ENCODE measurements at places on chromosomes 12 and 14.

GRCh38 chr12:65182012-65182739 lies 12.8 kb downstream of the LEMD3 start:
- DNase-seq, result no peak

- DNase-seq, result no peak
Measured at GRCh38 chr14:63046339-63047268, 1.3 kb upstream of the KCNH5 start.

DNA sequence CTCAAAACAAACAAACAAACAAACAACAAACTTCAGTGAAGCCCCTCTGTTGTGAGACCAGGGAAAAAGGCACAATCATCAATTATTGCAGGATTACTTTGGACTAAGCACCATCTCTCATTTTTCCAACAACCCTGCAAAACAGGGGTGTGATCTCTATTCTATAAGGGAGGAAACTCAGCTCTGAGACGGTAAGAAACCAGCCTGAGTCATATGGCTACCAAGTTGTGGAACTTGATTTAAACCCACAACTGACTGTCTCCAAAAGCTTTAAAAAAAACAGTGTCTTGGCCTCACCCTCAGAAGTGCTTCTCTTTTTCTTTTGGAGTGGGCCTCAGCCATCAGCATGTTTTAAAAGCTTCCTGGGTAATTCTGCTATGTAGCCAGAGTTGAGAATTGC lies 49.8 kb downstream of the RIN3 start:
- DNase-seq, result no peak

DNA sequence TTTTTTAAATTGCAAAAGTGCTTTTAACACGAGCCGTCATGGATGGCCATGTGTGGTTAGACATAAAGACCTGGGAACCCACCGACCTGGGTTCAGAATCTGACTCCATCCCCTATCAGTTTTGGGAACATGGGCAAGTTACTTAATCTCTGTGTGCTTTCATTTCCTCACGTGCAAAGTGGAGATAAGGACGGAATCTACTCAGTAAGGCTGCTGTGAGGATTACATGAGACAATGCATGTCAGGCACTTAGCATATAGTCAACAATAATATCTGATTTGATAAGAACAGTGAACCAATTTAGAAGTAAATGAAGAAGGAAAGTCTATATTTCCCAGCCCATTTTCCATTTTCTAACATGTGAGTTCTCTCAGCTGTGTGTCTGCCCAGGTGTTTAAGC lies 235.4 kb downstream of the SUDS3 start:
- DNase-seq, result no peak

DNA sequence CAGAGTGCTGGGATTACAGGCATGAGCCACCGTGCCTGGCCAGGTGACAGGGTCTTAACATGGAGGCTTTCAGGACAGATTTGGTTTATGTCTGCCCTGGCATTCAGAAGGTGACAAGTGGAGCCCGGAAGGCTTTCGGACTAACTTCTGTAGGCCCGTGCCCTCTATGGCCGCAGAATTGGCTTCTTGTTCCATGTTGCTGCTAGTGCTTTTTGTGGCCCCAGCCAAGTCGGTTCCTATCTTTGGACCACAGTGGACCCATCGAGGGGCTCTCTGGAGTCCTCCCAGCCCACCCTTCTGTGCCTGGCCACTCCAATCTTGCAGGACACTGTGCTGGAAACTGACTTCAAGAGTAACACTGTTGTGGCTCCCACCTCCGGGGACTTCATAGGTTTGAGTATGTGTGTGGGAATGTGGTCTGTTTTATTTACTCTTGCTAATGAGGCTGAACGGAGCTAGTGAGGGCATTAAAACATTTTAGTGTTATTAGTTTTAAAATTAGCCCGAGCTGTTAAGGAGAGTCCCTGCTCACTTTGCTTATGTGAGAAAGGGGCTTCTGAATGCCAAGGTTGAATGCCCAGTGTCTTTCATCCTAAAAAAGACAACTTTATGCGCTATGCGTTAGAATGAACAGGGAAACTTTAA lies 245.9 kb downstream of the CACNA1C start:
- DNase-seq, result no peak

GRCh38 chr14:72236629-72237028 lies 304.4 kb downstream of the RGS6 start:
- no peak for DNase-seq

- DNase-seq, result no peak
Measured at GRCh38 chr14:28097585-28097984, 669.0 kb upstream of the FOXG1 start.

GRCh38 chr12:40253936-40254335 lies 29.1 kb downstream of the LRRK2 start:
- no peak for DNase-seq

- no peak for DNase-seq
Measured at GRCh38 chr12:111557271-111558106, 41.6 kb downstream of the ATXN2 start.

- DNase-seq, result no peak
Measured at GRCh38 chr12:82069931-82070514, 288.2 kb downstream of the CCDC59 start.

DNA sequence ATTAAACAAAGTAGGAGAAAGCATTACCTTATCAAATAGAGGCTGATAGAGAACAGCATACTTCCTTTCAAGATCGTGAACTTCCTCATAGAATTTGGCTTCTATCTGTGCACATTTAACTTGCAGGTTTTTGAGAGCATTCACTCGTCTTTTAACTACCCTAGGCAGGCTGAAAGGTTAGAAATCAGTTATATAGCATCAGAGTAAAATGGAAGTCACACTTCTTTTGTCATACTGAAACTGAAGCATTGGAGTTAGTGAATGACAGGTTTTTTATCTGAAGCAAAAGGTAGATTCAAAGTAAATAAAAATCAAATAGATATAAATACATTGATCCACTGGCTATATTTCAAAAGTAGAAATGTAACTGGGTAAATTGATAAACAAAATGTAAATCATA lies 24.4 kb downstream of the NAP1L1 start:
- no peak for DNase-seq

- DNase-seq, result no peak
Measured at GRCh38 chr12:102824218-102824835, 92.7 kb downstream of the PAH start.

DNA sequence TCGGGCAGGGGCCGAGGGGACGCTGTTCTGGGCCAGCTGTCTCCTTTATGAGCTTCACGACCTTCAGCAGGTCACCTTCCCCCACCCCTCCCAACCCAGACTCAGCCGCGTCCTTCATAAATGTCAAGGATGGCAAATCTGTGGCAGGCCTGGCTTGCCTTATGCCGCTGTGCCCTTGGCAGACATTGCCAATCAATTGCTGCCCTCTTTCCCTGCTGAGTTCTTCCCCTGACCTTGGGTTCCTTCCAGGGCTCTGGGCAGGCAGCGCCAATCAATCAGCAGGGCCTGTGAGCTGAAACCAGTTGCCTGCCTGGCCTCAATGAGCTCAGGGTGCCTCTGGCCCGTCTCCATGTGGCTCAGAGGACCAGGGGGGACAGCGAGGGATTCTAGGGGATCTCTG lies 7.7 kb downstream of the FAM222A start:
- no peak for DNase-seq

DNA sequence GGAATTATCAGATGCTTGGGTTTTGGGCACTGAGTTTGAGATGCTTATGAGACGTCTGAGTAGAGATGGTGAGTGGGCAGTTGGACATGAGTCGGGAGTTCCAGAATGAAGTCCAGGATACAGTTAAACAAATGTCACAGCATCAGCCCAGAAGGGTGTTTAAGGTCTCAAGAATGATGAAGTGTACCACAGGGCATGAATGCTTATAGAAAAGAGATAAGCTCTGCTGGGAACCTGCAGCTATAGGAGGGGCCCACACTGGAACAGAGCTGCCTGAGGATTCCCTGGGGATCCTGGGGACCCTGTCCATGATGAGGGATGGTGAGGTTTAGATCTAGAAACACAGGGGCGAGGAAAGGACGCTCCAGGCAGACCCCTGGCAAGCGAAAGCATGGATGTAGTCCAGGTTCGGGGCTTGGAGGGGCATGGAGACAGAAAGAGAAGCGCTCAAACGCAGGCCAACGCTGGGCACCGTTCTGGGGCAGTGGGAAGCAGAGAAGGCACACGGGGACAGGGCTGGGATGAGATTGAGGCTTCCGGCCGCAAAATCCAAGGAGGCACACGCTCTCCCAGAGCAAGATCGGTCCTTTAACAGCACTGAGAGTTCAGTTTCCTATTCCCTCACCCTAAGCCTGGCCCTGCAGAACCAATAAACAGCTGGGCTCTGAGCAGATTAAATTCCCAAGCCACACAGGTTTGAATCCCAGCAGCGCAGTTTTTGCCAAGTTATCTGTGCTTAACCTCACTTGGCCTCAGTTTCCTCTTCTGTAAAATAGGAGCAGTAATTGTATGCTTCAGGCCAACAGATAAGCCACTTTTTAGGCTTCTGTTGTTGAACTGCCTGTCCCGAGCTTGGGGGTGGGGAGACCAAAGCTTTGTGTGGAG lies 52.9 kb downstream of the EID3 start:
- DNase-seq, result no peak

DNA sequence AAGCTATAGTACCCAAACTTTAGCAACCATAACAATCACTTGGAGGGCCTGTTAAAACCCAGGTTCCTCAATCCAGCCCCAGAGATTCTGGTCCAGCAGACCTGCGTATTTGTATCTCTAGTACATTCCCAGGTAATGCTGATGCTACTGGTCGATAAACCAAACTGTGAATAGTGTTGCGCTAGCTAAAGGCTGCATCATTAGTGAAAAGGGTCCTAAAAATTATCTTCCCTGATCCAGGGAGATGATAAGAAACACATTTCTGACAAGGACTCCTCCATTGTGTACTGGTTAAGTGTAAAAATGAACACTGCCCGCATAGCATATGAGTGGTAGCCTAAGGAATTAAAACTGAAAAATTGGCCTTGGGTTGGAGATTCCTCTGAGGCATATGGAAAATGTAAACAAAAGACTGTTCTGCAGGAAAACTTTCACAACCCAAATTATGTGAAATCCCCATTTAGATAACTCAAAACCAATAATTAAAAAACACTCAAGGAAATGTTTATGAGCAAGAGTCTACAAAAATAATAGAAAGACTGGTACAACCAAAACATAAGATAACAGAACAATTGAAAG lies 322.7 kb downstream of the CEP128 start:
- DNase-seq, result no peak

DNA sequence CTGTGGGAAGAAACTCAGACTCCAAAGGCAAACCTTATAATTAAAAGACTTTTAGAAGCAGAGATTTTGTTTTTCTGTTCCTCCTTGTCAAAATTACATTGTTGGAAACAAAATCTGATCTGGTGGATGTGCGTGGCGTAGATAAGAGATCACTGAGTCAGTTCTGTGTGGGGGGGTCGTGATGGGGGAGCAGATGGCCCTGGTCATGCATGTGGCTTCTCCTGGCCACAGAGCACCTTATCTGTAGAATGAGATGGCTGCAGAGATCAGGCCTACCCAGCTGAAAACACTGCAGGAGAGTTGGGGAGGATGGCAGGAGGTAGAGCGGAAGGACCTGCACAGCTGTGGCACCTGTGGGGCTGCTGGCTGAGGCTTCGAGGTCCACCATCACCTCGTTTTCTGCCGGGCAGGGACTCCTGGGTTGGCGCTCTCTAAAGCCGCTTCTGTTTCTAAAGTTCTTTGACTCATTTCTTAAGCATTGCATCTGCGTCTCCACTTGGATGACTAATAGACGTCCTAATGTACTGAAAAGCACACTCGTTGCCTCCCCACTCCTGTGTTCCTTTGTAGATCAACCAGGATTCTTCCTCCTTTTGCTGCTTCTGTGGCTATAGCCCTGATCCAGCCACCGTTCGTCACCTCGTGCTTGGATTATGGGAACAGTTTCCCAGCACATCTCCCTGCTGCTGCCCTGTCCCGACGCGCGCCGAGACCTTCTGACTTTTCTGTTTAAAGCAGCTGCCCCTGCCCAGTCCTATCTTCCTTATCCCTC lies 93.4 kb downstream of the TSPAN9 start:
- DNase-seq, result no peak

- no peak for DNase-seq
Measured at GRCh38 chr12:18145924-18146323, 55.9 kb upstream of the RERGL start.

GRCh38 chr12:29970501-29970900 lies 186.8 kb upstream of the TMTC1 start:
- no peak for DNase-seq

Measured in NCI-H187 treated with DMSO at 0.1 percent for 48 hours (cell line).